ENCODE measurements at places on chromosomes 2 and 18. TPM values are rescaled to one million over a fixed set of nuclear protein-coding genes. Genes with fewer than 3 reads are reported as not detected.

NCKAP5 gene
- total RNA-seq = not detected

ARHGAP15 gene
- 72.8 TPM for total RNA-seq

MYCN gene
- total RNA-seq = 0.22 TPM

DNA sequence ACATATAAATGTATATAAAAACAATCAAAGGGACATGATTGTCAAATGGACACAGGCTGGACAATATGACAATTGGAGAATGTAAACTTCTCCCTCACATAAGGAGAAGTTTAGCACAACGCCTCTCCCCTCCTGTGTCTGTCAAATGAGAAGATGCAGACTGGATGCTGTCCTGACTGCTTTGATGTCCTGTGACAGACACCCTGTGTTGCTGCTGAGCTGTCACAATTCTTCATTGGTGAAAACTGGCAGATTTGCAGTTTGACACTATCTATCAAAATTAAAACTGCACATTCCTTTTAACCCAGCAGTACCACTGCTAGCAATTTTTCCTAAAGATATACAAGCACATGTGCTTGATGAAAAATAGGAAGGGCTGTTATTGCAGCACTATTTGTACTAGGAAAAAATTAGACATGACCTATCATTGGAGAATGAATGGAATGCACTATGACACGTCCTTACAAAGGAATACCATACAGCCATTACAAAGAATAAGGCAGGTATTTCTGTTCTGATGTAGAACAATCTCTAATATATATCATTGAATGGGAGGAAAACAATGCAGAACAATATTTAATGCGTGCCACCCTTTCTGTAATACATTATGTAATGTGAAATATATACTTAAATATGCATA, 12.4 kb downstream of the DPYSL5 start:
- no peak for DNase-seq

DNA sequence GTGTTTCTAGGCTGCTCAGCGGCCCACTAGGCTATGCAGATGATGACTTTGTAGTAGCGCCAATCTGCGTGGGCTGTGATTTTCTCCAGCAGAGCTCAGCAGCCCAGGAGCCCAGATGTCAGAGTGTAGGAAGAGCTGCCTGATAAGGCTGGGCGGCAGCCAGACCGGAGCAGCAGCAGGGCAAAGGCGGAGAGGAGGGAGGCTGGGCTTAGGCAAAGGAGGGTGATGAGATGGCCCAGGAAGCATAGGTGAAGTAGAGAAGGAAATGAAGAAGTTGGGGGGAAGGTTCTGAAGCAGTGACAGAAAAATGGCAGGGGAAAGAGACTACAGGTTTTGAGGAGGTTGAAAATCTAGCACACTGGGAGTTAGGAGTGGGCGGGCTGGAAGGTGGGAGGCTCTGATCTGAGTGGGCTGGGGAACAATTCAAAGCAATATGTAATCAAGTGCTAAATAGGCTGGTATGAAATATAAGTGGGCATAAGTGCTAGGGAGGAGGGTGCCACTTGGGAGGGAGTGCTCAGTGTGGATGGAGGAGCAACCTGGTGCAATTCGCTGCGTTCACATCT, 50.6 kb upstream of the STPG4 start:
- no peak for DNase-seq

GRCh38 chr2:240392084-240392947, 43.1 kb upstream of the GPC1 start:
- no peak for DNase-seq

DNA sequence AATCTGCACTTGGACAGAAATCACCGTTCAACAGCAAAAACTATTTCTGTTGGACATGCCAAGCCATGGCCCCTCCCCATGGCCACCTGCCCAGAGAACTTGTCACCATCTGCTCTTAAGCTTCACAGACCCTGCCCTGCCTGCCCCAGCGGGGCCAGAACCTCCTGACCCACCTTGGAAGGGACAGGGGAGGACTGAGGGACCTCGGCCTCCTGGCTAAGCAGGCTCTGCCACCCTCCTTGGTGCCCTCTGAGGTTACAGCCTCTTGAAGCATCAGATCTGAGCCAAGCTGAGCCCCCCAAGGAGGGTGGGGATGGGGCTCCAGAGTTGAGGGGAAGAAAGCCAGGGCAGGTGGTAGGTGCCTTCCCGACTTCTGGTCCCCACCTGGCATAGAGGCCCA, 6.5 kb downstream of the TEX261 start:
- no peak for DNase-seq

GRCh38 chr2:78992807-78993517, 32.5 kb upstream of the REG3G start:
- no peak for DNase-seq

DNA sequence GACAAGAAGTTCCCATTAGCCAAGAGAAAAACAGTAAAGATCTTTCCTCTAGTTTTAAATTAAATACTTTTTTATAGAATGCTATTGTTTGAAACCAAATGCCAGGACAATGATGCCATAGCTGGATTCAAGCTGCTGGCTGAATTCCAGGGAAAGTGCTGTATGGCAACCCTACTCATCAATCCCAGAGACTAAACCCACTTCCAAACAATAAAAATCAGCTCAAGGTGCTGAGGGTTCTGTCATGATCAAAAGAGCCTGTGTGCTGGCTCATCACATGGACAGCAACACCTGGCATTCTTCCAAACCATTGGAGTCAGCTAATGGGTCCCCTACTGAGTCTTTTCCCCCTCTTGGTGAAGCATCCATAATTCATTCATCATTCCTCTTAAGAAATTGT, 53.7 kb upstream of the PARD3B start:
- DNase-seq = no peak
